ENCODE measurements at places on chromosomes 16 and 17.

DNA sequence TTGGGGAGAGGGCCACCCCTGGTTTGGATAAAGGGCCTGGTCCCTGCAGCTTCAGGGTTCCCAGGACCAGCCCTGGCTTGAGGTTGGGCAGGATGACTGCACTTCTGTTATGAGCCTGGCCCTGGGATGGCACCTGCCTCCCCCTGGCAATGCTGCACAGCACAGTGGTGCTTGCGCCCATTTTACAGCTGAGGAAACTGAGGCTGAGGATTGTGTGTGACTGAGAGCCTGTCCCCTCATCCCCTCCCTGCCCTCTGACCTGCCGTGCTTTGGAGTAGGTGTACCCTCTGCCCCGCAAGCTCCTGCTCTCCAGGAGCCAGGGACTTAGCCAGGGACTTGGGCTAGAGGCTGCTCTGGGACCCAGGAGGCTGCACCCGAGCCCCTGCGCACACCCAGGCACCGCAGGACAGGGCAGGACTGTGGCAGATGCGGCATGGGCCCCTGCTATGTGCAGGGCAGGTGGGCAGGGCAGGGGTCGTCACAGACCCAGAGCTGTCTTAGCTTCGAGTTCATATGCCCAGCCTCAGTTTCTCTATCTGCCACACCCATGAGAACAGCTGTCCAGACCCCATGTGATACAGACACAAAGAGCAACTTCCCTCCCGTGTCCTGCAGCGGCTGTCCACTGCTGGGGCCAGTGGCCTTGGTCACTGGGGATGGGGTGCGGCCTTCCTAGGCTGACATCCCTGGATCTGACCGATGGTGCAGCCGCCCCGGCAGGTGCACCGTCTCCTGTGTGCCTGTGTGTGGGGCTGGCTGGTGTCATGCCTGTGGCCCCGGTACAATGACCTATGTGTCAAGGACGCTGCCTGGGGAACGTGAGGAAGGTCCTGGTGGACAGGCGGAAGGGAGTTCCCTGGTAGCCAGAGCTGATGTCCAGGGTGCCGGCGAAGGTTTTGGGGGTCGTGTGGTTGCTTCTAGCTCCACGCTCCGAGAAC lies 36.6 kb downstream of the BAHCC1 start:
- DNase-seq: no peak

GRCh38 chr17:73228748-73229236 lies 32.9 kb downstream of the CPSF4L start:
- peak; percentile 35 for DNase-seq

GRCh38 chr17:60526726-60527125 lies 684 bp upstream of the APPBP2 start:
- no peak for DNase-seq

GRCh38 chr17:44559634-44560554 lies 2.6 kb downstream of the FZD2 start:
- DNase-seq: no peak

- DNase-seq: no peak
These were observed 5.3 kb upstream of the WWOX start for GRCh38 chr16:78094166-78094565.

GRCh38 chr16:83603723-83604570 lies 203.8 kb upstream of the HSBP1 start:
- no peak for DNase-seq

Measured in CD4-positive, alpha-beta T cell treated with Interleukin-15 for 1 hour (primary cell).